ENCODE measurements at places on chromosomes 13 and 19. TPM values are rescaled to one million over a fixed set of nuclear protein-coding genes. Genes with fewer than 3 reads are reported as not detected.

NLRP4 gene
- not detected for total RNA-seq

ZNF563 gene
- total RNA-seq: not detected

LILRA1 gene
- total RNA-seq: not detected

EFNB2 gene
- total RNA-seq: 1.4 TPM

C19orf67 gene
- not detected for total RNA-seq

ZNF805 gene
- 2.2 TPM for total RNA-seq

ZNF682 gene
- total RNA-seq: not detected

ZNF534 gene
- total RNA-seq: not detected

ZNF571 gene
- total RNA-seq: 0.89 TPM

GNA15 gene
- not detected for total RNA-seq

KLHL1 gene
- total RNA-seq: not detected

CCDC169 gene
- 0.46 TPM for total RNA-seq

RNF113B gene
- not detected for total RNA-seq

SPC24 gene
- 9.8 TPM for total RNA-seq

RUBCNL gene
- 0.07 TPM for total RNA-seq

ADAMTS10 gene
- total RNA-seq: 12.8 TPM

URAD gene
- total RNA-seq: not detected

DOHH gene
- 18.5 TPM for total RNA-seq

CYP2F1 gene
- total RNA-seq: not detected

KLK3 gene
- total RNA-seq: not detected

ZNF543 gene
- total RNA-seq: 1.2 TPM

JAK3 gene
- 0.13 TPM for total RNA-seq
